ENCODE measurements at places on chromosomes 3 and 15. TPM values are rescaled to one million over a fixed set of nuclear protein-coding genes. Genes with fewer than 3 reads are reported as not detected.

DNA sequence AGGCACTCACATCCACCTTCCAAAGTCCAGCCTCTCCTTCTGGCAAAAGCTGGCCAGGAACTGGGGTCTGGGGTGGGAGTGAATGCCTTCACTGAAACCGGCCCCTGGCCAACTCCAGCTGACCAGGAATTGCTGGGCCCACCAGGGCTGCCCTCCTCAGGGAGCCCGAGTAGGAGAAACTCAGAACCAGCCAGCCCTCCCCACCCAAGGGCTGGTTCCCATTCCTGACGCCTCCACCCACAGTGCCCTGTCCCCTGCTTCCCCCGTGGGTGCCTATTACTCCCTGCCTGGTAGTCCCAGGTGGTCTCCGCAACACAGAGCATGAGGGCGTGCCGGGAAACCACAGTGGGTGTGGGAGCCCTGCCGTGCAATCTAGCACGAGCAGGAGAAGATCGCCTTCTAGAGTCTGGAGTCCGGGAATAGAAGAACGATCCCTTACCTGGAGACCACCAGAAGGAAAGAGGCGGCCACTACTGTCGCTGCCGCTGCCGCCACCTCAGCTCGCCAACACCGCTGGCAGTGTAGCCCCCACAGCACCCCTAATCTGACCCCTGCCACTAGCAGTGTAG lies 178.8 kb downstream of the POTEB3 start:
- DNase-seq: peak; percentile 41

DNA sequence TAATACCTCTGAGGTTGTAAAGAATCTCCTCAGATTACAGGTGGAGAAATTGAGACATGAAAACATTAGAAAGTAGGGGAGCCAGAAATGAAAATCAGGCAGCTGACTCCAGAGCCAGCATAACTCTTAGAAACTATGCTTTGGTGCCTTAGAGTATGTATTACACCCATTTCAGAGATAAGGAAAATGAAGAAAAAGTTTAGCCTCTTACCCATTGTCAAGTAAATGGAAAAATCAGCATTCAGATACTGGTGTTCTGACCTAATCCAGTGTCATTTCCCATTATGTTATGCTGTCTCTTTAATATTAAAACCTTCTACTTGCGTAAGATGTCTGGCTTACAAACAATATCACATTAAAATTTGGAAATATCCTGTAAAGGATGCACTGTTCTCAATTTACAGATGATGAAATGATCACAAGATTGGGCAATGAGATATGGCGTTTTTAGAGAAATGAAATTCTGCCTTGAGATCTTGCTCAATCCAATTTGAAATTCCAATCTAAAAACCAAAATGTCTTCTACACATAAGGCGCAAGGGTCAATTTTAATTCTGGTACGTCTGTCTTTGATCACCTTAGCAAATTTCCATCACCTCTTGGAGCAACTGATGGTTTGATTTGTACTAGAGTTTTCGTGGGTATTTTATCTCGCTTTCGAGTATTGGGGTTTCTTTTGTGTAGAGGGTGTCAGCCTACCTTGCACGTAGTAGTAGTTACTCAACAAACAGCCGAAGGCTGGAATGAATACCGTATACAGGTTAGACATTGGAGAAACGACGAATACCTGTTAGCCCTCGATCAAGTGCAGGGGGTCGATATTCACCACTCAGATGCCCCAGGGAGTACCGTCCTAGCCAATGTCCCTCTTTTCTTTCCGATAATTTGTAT lies 902 bp upstream of the ZCWPW2 start:
- no peak for DNase-seq

DNA sequence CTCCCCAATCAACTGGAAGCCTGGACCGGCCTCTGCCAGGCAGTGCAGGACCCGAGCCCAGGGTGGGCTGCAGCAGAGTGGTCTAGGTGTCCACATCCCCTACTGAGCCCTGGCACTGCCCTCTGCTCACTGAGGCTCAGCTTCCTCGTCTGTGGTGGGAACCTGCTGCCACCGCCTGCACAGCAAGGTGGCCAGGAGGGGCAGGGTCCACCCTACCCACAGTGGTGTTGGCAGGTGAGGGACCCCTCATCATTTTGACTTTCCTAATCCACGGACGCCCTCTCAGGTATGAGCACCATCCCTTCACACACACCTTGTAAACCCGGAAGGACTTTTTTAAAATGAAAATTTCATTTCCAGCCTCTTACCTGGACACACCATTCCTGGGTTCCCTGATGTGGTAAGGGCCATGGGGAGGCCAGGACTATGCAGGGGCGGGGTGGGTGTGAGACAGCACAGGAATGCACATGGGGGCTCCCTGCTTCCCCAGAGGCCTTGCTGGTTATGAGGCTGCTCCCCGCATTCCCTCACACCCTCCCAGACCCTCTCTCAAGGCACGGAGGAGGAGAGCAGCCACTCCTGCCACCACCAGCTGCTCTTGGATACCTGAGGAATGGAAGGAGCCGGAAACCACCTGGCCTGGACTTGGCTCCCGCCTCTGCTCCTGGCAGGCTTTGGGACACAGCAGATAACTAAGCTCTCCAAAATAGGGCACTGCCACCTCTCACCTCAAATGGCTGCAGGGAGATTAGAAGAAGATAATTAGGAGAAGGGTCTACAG lies 185.9 kb upstream of the TPM1 start:
- DNase-seq: peak; percentile 38

DNA sequence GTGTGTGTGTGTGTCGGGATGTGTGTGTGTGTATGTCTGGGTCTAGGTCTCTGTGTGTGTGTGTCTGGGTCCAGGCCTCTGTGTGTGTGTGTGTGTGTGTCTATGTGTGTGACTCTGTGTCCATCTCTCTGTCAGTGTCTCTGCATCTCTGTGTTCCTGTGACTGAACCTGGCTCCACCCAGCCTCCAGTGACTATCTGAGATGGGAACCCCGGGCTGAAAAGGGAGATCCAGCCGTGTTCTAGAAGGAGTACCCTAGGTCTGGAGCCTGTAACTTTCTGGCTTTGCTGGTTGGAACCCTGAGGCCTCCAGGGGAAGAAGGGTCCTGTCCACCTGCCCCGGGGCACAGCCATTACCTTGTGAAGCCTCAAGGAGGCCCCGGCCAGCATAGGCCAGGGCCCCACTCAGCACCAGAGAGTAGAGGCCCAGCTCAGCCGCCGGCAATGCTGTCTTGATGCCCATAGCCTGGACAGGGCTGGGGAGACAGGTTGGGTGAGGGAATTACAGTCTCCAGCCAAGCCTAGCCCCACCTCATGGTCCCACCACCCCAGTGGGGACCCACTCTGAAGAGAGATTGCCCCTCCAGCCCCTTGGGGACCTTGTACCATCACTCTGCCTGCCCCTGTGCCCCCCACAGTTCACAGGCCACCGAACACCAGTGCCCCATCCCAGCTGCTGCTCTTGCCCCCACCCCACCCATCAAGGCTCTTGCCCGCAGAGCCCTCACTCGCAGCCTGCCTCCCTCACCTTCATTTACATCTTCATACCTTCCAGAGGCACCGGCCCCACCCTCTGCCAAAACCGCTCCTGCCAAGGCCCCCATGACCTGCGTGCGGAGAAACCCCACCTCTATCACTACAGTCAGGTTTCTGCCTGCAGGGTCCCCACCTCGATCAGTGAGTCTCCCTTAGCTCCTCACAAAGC lies 2.0 kb downstream of the HHATL start:
- DNase-seq: no peak

Gene CEMIP
- 2.2 TPM for total RNA-seq

Gene MORC1
- not detected for total RNA-seq

Measured in endodermal cell (in vitro differentiated cells).